ENCODE measurements at places on chromosomes 3 and 15.

DNA sequence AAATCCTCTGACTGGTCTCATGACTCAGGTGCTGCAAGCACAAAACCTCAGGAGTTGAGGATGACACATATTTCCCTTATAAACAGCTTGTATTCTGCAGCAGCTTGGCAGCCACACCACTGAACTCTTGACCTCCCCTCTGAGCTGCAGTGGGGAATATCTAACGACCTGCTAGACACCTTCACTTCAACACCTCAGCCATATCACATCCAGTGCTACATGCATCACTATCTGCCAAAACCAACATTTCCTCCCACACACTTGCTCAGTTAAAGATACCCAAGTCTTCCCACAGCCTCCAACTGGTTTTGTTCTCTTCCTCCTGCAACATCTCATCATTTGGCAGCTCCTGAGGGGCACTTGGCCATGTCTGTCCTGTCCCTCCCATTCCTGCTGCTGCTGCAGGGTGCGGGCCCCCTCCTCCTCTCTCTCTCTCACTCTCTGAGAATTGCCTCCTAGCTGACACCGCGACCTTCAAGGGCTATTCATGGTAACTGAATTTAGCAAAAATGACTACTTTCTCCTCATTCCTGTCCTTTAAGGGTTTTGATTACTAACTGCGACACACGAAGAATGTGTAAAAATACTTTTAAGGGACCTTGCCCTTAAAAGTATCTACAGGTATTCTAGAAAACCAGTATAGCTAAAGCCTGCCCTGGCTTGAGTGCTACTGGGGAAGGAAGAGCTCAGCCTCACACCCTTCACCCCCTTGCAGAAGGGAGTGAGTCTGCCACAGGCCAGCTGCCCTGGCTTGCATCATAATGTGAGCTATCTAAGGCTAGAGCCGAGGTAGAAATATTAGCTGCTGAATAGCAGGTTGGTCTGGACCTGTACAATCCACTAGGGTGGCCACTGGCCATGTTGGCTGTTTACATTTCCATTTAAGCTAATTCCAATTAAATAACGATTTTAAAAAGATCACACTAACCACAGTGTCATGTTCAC is 5.0 kb upstream of the CCR9 start:
- DNase-seq: no peak

DNA sequence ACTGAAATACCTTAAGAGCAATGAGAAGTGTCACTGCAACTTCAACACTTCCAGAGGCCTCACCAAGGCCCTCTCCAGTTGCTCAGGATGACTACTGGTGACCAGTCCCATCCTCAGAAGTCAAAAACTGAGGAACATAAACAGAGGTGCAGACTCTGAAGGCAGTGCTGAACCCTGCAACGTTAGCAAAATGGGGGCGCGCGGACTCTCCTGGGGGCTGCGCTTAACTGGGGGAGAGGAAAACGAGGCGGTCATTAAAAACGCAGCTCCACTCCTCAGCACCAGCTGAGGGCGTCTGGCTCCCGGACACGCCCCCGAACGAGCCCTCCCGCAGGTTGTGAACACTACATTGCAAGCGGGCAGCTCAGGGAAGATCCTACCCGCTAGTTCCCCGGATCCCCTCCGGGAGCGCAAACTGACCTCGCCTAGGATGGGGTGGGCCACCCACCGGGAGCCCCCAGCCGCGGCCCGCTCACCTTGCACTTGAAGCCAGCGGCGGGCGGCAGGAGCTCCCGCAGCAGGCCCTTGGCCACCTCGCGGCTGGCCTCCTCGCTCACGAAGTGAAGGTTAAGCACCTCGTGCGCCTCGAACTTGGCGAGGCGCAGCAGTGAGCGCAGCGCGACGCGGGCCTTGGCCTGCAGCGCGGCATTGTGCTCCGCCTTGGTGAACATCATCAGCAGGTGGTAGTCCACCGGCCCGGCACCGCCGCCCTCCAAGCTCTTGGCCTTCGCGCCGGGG is 711 bp downstream of the XXYLT1 start:
- DNase-seq: peak; percentile 59

- DNase-seq: no peak
Measured at GRCh38 chr3:186589121-186589520, 18.6 kb downstream of the DNAJB11 start.

GRCh38 chr3:53773611-53774368 is 72.4 kb downstream of the CHDH start:
- peak; percentile 59 for DNase-seq

DNA sequence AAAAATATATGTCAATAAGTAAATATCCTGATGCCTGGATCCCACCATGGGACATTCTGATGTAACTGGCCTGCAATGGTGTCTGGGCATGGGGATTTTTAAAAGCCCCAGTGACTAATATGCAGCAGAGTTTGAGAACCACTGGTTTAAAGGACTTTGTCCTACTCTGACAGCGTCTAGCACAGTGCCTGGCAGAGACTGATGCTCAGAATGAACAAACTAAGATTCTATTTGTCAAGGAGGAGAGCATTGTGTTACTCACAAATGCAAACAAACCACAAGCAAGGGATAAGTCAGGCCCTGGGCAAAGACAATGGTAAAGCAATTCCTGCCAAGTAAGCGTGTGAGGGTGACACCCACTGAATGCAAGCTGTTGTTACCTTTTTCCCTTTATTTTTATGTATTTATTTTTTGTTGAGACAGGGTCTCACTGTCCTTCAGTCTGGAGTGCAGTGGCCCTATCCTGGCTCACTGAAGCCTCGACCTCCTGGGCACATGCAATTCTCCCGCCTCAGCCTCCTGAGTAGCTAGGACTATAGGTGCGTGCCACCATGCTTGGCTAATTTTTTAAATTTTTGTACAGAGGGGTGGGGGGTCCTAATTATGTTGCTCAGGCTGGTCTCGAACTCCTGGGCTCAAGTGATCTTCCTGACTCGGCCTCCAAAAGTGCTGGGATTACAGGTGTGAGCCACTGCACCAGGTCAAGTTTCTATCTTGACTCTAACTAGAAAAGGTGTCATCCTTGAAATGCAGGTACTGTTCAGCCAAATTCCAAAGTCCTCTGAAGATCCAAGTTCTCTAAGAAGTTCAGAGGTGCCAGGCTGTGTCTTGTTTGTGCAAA is 909 bp upstream of the GPD1L start:
- DNase-seq: no peak

GRCh38 chr3:156150434-156151066 is 30.2 kb downstream of the KCNAB1 start:
- DNase-seq: peak; percentile 49

- DNase-seq: no peak
Measured at GRCh38 chr3:61626484-61626883, 65.1 kb downstream of the PTPRG start.

GRCh38 chr3:31234145-31234544 is 298.6 kb upstream of the STT3B start:
- DNase-seq: no peak

GRCh38 chr3:143306407-143306806 is 186.8 kb downstream of the CHST2 start:
- DNase-seq: no peak

- no peak for DNase-seq
Measured at GRCh38 chr15:80674245-80674614, 20.9 kb upstream of the ABHD17C start.

GRCh38 chr15:37084602-37085001 is 15.7 kb downstream of the MEIS2 start:
- no peak for DNase-seq

DNA sequence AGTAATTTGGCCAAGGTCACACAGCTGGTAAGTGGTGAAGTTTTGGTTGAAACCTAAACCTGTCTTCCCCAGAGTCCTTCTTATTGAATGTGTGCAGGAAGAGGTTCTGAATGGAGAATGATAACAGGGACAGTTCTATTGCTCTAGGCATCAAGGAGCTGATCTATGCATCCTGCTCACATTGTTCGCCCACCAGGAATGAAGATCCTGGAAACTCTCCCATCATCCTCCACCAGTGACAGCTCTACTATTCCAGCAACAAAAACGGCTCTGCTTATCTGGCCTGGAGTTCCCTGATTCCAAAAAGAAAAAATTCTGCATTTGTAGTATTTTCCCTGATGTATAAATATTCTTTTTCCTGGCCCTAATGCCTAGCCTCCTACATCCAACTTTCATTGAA is 16.4 kb upstream of the TNFAIP8L3 start:
- DNase-seq: no peak

DNA sequence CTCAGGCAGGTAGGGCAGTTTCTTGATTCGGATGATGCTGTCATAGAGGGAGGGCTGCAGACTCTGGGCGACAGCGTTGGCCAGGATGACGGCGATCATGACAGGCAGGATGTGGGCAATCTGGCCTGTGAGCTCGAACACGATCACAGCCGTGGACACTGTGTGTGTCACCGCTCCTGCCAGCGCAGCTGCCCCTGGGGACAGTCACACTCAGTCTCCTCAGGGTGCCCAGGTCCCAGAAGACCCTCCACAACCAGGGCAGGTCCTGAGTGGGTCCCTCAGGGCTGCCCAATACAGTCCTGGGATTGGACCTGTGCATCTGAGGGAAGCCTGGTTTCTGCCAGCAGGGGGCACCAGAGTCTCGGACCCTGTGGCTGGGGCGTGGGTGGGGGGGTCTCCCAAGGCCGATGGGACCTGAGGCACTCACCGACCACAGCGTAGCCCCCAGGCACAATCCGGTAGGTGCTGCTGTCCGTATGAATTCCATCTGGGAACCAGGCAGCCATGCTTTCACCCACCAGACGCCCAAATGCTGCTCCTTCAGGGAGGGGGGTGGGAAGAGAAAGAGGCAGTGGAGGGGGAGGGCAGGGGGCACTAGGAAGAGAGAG is 7.2 kb downstream of the CLCN2 start:
- DNase-seq: peak; percentile 83

- DNase-seq: no peak
Measured at GRCh38 chr3:143475981-143476380, 356.4 kb downstream of the CHST2 start.

DNA sequence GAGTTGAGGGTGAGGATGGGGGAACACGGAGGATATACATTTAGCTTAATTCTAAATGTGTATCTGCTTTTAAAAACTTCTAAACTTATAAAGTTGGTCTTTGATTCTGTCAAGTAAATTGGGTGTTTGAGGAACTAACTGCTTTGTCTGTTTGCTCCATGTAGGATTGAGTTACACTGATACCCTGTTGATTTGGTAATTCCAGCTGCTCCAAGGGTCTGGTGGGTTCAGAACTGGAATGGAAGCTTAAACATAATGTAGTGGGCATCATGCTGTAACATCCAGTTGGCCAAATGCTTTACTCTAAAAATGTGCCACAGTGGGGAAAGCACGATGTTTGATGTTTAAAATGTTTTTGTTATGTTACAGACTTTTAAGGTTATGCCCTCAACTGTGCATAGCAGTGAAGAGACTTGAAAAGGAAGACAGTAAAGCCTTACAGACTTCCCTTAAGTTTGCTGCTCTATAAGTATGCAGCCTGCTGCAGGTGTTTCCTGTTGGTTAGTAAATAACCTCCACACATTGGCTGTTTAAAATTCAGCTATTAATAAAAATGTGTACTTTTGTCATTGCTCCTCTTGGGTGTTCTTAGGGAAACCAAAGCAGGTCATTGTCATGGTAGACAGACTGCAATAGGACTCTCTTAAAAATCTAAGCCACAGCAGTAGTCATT is 5.9 kb upstream of the EDEM1 start:
- peak; percentile 34 for DNase-seq

DNA sequence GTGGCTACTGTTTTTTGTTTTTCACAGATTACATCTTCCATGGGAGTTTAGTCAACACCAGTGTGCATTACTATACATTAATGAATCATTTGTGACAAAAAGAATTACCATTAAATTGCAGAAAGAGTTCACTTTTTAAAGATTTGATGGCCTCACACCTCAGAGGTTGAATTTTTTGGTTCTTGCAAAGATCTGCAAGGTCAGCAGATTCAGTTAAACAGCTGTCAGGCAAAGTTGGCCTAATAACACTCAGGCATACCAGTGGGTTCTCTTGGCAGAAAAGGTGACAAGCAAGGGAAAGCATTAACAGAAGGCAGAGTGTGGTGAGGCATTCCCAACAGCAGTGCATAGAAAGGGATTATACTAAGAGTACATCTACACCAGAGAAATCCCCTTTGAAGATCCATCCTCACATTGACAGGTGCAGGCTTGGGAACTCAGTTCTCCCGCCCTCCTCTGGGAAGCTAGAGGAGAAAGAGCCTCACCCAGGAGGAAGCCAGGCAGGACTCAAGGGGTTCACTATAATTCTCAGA is 24.3 kb upstream of the PTX3 start:
- no peak for DNase-seq

DNA sequence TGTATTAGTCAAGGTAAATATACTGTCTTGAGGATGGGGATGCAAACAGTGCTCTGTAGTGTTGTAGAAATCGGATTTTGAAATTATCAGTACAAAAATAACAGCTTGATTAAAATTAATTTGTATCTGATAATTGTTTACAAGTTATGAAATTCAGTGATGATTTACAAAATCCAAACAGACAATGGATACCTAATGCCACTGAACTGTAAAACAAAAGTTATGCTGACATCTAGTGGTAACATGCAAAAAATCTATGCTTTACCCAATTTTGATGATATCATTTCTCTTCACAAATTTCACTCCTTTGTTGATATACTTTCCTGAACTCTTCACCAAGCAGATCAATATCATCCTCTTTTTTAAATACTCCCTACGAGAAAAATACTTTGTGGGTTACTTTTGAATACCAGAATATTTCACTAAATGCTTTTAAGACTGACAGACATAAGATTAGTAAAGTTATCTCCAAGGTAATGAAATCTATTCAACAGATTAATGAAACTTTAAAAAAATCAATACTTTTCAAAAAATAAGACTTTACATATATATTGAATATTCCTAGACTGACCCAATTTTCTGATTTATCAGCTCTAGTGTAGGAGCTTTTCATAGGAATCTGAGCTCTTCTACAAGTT is 36.0 kb downstream of the MNS1 start:
- peak; percentile 26 for DNase-seq

DNA sequence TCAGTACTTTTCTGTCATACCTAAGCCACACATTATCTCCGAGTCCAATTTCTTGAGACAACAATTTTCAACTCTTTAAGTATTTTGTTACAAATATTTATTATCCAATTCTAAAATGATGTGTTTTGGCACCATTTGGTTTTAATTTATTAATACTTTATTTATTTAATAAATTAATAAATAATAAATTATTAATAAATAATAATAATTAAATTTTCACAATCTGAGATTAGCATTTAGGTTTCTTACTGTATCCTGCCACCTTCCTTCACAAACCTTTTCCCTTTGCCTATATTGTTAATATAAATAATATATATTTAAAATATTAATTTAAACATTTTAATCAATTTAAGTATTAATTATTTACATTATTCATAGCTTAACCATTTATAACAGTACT is 23.9 kb downstream of the TMEM207 start:
- DNase-seq: no peak

GRCh38 chr3:54793171-54793570 is 134.7 kb downstream of the LRTM1 start:
- DNase-seq: no peak

GRCh38 chr3:24387493-24387892 is 107.2 kb downstream of the THRB start:
- no peak for DNase-seq

All from GM13977 (cell line).